COLO829 (cell line): ENCODE measurements at places on chromosomes 2 and 18.
A peak's percentile ranks its signal among the peaks of the same experiment; 100 is the strongest.

DNA sequence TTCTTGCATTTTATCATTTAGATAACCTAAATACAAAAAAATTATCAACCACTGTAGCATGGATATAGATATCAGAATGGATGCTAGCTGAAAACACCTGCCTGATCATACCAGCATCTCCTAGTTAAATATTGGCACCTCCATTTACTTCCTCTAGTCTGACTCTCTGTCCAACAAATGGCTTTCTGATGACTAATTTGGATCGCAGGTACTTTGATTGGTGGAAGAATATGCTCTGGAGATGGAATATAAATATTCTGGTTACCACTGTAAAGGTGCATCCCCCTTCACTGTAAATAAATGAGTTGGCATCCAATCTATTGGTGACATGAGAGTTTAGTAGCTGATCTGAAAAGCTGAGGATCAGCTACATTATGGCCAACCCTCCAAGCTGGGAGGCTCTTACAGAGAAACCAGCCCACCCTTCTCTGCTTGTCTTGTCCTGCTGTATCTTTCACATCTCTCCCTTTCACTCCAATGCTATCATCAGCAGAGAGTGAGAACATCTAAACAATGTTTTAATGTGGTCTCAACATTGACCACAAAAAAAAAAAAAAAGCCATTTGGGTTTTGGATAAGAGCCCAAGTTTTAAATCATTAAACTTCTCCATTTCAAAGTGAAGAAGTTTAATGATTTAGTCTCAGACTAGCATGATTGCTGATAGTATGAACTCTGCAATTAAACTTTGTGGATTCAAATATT, 90.5 kb downstream of the PMAIP1 start:
- DNase-seq: no peak

- no peak for DNase-seq
Measured at GRCh38 chr2:38375696-38376345, 1.3 kb downstream of the ATL2 start.

DNA sequence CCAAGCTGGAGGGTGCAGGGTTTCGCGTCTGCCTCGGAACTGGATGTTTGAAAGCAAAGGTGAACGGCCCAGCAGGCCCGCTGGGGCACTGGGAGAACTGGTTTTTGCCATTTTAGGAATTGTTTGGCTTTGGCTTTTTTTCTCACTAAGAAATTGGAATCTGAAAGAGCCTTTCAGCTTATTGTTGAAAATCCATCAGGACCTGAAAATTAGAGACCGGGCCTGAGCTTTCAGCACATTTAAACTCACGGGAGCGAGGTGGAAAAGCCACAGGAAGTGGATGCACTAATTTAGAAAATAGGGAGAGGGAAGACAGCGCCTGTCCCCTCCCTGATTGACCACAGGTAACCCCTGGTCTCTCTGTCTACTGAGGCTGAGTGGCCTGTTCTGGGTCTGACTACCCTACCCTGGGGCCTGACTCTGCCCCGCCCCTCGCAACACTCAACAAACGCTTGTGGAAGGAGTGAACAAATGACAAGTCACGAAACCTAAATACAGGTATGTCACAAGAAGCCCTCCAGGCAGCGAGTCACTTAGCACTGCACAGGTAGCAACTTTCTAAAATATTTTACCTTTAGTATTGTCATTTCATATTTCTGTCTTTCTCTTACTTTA, 100.3 kb upstream of the MBOAT2 start:
- DNase-seq: no peak

DNA sequence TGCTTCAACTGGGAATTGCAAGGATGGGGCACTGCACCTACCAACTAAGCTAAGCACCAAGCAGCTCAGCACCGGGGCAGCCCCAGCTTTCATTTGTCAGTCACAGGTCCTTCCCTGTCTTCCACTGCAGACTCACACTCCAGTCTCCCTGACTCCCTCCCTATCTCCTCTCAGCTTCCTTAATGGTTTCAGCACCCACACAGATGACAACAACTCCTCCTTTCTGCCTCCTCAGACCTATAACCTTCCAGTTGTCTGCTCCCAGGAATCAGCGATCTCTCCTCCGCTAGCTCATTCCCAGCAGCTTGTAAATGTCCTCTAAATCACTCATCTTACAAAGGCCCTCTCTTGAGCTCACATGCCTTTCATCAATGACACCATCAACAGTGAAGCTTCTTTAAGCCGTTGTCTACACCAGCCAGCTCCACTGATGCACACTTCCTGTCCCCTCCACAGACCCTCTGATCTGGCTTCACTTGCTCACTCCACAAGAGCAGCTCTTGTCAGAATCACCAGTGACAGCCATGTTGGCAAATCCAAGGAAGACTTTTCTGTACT, 32.1 kb downstream of the CLASP1 start:
- peak; percentile 42 for DNase-seq

DNA sequence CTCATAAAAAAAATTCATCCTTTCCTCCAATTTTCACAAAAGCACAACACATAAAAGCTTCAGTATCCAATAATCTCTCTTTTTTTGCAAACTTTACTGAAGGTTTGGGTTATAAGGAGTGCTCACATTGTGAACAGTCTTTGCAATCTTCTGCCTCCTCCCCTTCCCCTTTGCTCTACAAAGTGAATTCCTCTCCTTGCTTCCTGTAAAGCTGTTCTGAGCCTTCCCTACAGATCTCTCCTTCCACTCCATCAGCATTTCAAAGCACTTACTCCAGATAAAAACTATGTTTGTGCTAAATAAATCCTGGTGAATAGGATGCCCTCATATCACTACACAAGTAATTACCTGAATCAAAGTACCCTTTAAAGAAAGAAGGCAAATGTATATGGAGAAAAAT, 4.6 kb upstream of the PDK1 start:
- no peak for DNase-seq

DNA sequence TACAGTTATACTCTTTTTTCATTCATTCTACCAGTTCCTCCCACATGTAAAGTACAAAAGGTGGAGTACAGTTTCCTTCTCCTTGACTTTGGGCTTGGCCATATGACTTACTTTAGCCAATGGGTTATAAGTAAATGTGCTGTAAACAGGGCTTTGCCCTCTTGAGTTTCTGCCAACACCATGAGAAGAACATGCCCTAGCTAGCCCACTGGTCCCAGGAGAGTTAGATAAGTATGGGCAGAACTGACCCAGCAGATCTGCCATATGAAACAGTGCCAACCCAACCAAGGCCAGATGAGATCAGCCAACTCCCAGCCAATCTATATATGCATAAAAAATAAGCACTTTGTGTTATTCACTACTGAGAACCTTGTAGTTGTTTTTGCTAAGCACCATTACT, 25.5 kb downstream of the ZC3H8 start:
- DNase-seq: peak; percentile 19

- DNase-seq: no peak
Measured at GRCh38 chr2:173271135-173271534, 83.5 kb upstream of the CDCA7 start.

GRCh38 chr2:23131066-23131575, 253.9 kb upstream of the KLHL29 start:
- no peak for DNase-seq

DNA sequence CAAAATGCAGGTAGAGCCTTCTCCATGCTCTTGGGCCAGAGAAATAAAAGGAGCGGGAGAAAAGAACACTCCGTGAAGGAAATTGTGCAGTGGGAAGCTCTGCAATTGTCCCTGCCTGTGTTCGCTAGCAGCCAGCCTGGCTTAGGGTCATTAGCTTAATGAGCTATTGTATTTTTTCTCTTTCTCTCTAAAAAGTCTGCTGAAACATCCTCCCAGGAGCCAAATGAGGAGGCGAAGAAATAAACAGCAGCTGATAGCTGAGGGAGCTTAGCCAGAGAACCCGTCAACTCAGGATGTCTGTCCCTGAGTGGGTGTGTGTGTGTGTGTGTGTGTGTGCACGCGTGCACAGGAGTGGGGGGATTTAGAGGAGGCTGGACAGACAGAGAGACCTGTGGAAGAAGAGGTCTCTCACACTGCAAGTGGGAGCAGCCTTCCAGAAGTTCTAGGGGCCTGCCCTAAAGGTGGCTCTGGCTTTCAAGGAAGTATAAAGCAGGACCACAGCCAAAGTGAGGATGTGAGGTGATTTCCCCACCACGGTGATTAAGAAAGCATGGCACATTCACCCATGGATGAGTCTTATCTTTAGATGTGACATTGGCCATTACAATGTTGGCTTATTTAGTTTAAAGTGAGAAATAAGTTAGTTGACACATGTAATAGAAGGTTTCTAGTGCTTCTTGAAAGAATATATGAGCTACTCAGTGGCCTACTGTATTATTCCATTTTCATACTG, 690.4 kb downstream of the RNF144A start:
- no peak for DNase-seq

DNA sequence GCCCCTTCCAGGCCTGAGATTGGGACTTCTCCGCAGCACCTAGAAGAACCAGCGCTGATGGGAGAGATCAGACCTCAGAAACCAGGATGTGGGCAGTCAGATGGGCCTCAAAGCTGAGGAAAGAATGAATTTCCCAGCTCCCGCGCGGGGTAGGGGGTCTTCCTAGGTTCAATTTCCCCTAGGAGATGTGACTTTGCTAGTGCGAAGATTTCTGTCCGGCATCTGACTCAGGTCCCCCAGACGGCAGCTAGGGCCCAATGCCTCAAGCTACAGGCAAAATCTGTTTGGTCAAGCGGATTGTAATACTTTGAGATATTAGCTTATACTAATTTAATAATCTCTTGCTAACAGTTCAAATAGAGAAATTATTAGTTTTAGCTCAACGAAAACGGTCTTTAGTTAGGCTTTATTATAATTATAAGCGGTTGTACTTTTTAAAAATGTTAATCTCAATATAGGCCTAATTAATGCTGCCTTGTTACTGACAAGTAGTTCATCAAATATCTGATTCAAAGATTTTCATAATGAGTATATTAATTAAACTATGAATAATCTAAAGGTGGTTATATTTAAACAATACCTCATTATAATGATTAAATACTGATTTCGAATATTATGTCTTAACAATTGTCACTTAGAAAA, 5.8 kb downstream of the DLX1 start:
- DNase-seq: no peak

DNA sequence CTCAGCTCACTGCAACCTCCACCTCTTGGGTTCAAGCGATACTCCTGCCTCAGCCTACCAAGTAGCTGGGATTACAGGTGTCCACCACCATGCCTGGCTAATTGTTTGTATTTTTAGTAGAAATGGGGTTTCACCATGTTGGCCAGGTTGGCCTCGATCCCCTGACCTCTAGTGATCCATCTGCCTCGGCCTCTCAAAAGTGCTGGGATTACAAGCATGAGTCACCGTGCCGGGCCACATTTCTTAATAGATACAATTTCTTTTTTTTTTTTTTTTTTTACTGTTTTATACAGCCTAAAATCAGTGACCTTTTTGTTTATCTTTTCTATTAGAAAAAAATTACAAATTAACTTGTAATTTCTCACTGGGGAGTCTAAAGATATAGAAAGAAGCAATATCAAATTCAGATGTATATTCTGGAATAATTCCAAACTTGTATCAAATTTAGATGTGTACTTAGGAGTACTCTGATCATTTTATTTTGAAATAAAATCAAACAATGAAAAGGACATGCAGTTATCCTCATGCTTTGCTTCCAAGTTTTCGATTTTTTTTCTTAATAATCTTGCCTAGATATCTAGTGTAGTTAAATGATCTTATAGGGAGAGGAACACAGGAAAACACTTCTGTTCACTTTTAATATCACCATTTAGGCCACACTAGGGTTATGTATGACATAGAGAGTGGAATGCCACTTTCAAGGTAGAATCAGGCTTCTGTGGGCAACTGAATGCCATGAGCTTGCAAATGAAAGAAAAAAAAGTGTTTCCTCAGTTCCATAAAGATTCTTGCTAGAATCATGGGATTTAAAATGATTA, 1089.3 kb downstream of the SUCLG1 start:
- no peak for DNase-seq

DNA sequence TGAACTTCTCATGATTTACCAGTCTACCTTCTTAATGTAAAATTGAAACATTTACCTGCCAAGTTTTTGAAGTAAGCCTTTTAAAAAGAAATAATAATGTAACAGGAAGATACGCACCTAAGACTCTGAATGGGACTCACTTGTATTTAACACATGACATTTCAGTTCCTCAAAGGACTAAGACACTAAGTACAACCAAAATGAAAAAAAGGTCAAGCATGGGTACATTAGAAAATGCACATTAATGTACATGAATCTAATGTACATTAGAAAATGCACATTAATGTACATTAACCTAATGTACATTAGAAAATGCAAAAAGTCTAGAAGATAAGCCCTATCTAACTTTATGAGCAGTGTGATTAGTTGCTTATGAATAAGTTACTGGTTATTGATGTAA, 69.3 kb upstream of the FZD5 start:
- no peak for DNase-seq

GRCh38 chr2:232525791-232526371, at the start of gene CHRND:
TSS of gene CHRND (plus strand) at chr2:232526160. CDS start at chr2:232526216, 56 bp downstream.
- no peak for DNase-seq
